ENCODE measurements at places on chromosomes 2 and 18.

- DNase-seq = no peak
Measured at GRCh38 chr2:68292108-68292710, 27.5 kb downstream of the CNRIP1 start.

DNA sequence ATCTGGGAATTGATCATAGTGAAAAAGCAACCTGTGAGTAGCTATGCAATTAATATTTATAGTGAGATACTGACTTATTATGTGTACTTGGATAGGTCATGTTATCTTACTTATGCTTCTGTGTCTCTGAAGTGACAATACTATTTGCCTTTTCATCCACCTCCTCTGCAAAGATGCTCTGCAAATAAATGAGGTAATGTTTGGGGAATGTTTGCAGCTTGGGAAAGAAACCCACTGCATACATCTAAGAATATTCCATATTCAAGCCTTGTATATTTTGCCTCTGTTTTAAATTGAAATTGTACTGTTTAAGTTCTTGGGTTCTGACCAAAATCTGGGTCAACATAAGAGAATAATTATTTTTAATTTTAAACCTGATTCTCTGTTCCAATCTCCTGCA, 217.4 kb upstream of the DTNA start:
- DNase-seq = no peak

DNA sequence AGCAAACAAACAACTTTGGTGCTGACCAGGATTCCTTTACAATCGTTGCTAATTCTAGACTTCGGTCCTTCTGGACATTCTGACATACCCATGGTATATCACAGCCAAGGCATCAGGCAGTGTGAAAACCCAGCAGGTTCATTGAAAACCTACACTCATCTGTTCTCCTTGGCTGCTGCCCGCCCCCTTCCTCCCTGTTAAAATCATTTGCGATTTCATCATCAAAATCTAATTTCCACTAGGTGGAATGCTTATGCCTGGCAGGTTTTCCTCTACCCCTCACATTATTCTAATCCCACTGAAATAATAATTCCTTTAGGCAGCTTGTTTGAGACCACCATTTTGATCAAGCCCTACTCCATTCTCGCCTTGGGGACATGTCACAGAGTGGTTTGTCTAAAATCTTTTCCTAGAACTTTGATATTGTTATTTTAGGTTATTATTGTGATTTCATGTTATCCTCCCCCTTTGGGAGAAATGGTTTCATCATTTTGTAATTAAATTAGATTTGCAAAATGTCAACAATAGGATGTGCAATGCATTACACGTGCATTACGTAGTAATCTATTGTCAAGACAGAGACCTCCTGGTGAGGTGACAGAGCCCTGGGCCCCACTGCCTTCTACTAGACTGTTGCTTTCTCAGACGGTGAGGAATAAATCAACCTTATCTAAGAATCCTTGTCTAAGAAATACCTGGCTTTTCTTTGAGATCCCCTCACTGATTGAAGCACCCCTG, 31.0 kb upstream of the ASPRV1 start:
- no peak for DNase-seq

DNA sequence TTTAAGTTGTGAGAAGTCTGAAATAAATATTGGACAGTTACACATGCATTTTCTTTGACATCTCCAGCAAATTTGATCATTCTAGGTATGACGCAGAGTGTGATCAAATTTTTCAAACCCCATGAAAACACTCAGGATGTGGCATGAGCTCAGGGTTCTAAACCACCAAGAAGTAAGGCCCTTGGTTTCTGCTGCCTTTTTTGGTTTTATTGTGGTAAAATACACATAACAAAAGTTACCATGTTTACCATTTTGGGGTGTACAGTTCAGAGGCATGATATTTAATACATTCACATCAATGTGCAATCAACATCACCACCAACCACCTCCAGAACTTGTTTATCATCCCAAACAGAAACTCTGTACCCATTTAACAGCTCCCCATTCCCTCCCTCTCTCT, 64.3 kb upstream of the TTN start:
- no peak for DNase-seq

- no peak for DNase-seq
Measured at GRCh38 chr2:74902281-74902860, 56.1 kb upstream of the POLE4 start.

DNA sequence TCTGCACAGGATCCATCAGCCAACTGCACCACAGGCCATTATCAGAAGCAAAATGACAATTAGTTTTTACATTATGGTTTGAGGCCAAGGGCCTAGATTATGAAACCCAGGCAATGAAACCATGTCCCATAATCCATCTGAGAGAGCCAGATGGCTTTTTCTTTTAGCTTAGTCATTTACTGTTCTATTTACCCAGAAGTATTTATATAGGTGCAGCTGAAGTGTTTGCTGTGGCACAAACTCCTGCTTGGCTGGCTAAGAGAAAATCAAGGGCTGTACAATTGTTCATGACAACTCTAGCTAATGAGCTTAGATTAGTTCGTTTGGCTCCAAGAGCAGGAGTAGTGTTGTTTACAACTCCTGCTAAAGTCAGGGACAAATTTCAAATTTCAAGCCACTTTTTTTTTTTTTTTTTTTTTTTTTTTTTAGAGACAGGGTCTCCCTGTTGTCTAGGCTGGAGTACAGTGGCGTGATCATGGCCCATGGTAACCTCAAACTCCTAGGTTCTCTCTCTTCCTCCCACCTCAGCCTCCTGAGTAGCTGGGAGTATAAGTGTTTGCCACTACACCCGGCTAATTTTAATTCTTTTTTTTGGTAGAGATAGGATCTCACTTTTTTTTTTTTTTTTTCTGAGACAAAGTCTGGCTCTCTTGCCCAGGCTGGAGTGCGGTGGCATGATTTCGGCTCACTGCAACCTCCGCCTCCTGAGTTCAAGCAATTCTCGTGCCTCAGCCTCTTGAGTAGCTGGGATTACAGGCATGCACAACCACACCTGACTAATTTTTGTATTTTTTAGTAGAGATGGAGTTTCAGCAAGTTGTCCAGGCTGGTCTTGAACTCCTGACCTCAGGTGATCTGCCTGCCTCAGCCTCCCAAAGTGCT, 18.4 kb upstream of the REV1 start:
- no peak for DNase-seq

GRCh38 chr2:85773692-85774091, 19.9 kb downstream of the ATOH8 start:
- no peak for DNase-seq

DNA sequence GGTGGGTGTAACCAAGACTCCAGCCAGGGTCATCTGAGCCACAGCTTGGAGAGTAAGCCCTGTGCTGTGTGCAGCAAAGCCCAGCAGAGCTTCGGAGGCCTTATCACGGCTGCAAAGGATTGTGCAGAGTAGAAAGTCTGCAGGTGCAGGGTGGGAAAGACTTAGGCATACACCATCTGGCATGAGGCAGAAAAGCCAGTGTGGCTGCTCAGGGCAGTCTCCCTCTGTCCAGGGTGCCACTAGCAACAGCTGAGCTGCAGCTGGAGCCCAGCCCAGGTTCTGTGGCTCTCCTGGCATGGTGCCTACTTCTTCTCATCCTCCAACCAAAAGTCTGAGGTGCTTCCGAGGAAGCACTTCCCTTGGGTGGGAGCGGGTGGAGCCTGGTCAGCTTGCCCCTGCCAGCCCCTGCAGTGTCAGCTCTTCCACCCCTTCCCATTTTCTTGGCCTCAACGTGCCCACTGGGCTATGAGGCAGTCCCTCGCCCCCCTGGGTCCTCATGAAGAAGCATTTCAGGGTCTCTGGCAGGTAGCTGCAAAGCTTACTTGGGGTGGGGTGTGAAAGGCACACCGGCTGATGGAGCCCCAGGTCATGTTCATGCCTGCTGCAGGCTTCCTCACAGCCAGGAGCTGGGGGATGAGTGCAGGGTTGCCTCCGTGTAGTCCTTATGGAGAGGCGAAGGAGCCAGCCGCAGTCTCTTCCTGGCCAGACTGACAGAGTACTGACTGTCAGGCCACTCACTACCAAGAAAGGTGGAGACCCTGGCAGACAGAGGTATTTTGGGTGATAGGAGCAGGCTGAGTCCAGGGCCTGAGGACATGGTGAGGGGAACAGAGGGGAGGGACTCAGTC, 4.8 kb downstream of the AMER3 start:
- no peak for DNase-seq

- DNase-seq = no peak
Measured at GRCh38 chr2:43318791-43319190, 92.4 kb upstream of the ZFP36L2 start.

- no peak for DNase-seq
Measured at GRCh38 chr2:240480834-240481623, 45.6 kb downstream of the GPC1 start.

- DNase-seq = no peak
Measured at GRCh38 chr18:45526114-45526841, 89.0 kb upstream of the SLC14A2 start.

DNA sequence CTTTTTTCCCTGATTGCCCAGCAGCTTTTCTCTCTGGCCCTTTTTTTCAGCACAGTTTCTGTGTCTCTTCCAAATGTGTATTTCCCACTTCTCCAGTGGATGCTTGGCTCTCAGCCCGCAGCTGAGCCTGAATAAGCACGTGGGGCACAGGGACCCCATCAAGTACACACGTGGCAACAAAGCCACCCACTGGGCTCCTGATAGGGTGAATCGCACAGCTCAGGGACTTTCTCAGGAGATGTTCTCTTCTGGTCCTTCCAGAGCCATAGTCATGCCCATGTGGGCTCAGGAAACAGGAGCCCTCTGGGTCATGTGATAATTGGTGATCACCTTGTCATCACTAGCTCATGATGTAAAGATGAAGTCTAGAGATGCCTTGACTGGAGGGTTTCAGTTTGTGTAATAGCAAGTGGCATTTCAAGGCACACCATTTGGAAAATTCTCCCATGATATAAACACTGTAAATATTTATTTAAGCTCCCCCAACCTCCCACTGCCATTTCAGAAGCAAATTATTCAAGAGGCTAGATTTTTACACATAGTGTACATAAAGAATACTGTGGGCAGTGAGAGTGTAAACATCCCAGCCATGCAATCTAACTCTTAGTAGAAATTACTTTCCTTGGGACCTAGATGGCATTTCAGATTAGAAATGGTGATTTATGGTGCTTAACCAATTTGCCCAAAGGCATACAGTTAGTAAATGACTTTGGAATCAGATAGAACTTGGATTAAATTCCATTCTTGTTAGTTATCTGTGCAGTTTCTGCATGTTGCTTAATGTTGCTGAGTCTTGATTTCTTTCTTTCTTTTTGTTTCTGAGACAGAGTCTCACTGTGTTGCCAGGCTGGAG, 597.5 kb downstream of the SLC4A3 start:
- no peak for DNase-seq
